Calu3 (cell line): ENCODE measurements at places on chromosomes 5 and 9. TPM values are rescaled to one million over a fixed set of nuclear protein-coding genes. Genes with fewer than 3 reads are reported as not detected.
A peak's percentile ranks its signal among the peaks of the same experiment; 100 is the strongest.

Gene PROB1
- 1.9 and 2.4 TPM in 2 replicates for total RNA-seq

Gene GGTA1
- total RNA-seq, result not detected in 2 replicates

Gene FOXD4L6
- 0.28 TPM in 1 of 2 replicates, not detected in the other for total RNA-seq

Gene C5orf52
- total RNA-seq, result not detected in 2 replicates

Gene CDC20B
- total RNA-seq, result not detected in 2 replicates

Gene CSF2
- total RNA-seq, result 0.80 TPM in 1 of 2 replicates, not detected in the other

Gene OR2V2
- not detected in 2 replicates for total RNA-seq

Gene NRG2
- total RNA-seq, result 1.4 and 3.1 TPM in 2 replicates

DNA sequence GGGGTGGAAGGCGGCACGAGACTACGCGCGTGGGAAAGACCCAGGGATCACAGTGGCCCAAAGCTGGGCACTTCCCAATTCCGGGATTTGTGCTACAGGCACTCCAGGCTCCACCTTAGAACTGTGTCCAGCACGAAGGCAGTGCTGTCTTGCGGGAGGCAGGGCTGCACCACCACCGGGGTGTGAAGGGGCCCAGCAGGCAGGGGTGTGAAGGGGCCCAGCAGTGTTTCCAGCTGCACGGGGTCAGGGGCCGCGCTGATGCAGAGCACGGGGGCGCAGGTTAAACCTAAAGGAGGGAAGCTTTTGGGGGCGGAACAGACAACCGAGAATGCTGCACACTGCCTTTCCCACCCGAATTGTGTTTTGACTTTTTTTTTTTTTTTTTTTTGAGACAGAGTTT is 1.1 kb upstream of the PDCD6 start:
- no peak for DNase-seq

GRCh38 chr5:128035689-128036088 is 47.9 kb upstream of the SLC12A2 start:
- no peak for DNase-seq

- DNase-seq, result no peak
These were observed 290.6 kb upstream of the ZNF608 start for GRCh38 chr5:125037020-125037419.

- DNase-seq, result peak; percentile 16
These were observed 1.5 kb downstream of the CERT1 start for GRCh38 chr5:75509956-75510355.

DNA sequence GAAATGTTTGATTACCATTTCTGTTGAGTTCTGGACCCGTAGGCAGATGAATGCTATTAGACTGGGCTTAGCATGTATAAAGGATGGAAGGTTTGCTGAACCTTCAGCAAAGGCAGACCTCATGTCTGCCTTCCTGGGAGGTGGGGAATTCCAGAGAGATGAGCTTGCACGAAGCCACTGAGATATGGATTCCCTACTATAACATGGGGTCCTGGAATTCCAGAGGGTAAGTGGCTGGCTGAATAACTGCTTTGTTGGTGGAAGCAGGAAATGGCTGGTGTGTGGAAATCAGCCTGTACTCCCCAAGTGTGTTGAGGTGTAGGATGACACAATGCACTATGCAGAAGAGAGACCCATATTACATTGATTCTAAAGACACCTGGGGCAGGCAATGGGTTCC is 526.4 kb downstream of the CTNND2 start:
- no peak for DNase-seq

DNA sequence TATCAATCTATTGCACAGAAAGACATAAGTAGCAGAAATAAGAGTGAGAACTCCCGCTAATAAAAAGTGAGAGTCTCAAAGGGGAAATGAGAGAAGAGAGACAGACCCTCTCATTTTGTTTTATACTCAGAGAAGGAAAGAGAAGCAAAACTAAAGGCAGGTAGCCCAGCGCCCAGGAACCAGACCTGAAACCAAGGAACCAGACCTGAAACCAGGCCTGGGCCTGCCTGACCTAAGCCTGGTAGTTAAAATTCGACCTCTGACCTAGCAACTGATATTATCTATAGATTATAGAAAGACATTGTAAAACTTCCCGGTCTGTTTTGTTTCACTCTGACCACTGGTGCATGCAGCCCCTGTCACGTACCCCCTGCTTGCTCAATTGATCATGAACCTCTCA is 134.5 kb upstream of the SEMA6A start:
- DNase-seq, result no peak

GRCh38 chr9:121206516-121207370 is 5.1 kb upstream of the RAB14 start:
- DNase-seq, result no peak

GRCh38 chr9:132210472-132211145 is 48.8 kb downstream of the NTNG2 start:
- DNase-seq, result no peak

GRCh38 chr5:151454166-151454565 is 6.8 kb downstream of the SLC36A1 start:
- DNase-seq, result no peak

DNA sequence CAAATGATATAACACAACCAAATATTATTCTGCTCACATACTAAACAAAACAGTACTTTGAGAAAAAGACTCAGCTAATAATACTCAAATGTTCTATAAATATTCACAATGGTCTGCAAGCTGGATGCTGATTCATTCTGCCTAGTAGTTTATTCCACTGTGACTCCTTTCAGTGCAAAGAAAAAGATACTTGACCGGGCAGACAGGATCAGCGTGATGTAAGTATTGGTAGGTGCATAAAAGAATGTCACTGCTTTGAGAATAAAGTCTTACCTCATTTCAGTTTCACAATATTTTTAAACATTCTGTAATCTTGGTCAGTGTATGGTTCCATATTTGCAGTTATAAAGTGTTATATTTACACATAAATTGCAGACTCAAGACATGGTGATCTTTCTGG is 223.0 kb upstream of the NUDT12 start:
- DNase-seq, result no peak

DNA sequence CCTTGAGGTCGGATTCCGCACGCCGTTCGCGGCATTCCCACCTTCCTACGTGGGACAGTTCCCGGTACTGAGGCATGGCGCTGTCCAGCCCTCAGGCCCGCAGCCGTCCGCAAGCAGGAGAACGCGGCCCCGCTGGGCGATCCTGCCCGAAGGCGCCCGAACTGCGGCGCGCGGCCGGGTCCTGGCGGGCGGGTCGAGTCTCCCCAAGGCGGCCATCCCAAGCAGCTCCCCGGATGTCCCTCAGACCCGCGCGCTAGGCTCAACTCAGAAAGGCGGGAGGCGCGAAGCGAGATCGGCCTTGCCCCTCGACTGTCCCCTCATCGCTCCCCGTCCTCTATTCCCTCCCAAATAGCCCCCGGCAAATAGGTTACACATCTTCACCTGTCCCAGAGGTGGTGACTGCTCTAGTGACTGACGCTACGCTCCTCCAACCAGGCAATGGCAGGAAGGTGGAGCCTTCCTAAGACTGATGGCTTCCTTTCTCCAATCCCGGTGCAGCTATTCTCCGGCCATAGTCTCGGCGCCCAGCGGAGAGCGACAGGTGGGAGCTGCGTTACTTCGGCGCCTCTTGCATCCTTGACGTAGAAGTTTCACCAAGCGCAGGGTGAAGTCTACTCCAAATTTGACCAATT is 787 bp upstream of the ANKHD1 start:
- DNase-seq, result peak; percentile 96

- no peak for DNase-seq
These were observed 228.8 kb downstream of the FSTL4 start for GRCh38 chr5:133383580-133383939.

- DNase-seq, result no peak
These were observed 75.1 kb upstream of the FBN2 start for GRCh38 chr5:128613128-128613527.

GRCh38 chr5:179840321-179840720 is 18.3 kb downstream of the MRNIP start:
- no peak for DNase-seq
